ENCODE measurements at places on chromosomes 3 and 15.

DNA sequence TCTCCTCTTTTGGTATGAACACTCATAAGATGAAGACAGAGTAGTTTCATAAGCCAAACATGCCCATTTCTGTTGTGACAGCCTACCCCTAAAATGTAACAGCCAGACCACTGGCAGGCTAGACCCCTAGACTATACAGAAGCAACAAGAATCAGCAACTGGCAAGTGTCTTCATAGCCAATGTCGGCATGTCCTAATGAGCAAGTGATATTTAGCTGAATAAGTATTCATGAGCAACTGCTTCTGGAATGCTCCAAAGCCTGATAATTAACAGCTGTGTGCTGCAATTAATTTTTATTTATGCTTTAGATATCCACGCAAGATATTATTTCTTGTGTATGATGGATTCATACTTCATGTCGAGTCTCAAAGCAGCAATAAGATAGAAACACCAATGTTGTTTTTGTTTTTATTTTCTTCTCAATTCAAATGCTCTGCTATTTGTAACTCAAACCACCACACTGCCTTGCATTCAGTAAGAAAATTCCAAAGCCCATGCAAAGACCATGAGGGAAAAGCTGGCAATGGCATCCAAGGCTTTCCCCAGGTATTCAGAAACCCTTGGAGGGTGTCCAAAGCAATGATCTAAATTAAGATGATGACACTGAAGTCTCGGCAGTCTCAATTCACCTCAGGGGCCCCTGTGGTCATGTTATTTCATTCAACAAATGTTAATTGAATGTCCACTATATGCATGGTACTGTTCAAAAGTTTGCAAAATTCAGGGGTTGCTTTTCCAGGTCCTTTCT is 167.7 kb upstream of the NECTIN3 start:
- no peak for DNase-seq

- DNase-seq, result peak; percentile 73
Measured at GRCh38 chr3:184314700-184315542, 515 bp downstream of the EIF4G1 start.

GRCh38 chr3:29335438-29335837 is 54.6 kb downstream of the RBMS3 start:
- DNase-seq, result peak; percentile 94

GRCh38 chr15:91254766-91255165 is 154.7 kb downstream of the SV2B start:
- no peak for DNase-seq

DNA sequence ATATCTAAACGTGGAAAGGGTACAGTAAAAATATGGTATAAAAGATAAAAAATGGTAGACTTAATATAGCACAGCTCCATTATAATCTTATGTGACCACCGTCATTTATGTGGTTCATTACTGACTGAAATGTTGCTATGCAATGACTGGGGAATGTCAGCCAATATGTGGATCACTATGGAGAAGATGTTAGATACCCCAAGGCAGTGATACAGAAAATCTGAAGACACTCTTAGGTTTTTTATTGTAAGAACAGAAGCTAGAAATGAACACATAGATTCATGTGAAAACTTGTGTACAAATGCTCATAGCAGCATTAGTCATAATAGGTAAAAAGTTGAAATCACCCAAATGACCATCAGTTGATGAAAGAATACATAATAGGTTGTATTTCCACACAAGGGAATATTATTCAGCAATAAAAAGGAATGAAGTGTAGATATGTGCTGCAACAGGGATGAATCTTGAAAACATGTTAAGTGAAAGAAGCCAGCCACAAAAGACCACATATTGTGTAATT is 18.4 kb downstream of the MEF2A start:
- no peak for DNase-seq

DNA sequence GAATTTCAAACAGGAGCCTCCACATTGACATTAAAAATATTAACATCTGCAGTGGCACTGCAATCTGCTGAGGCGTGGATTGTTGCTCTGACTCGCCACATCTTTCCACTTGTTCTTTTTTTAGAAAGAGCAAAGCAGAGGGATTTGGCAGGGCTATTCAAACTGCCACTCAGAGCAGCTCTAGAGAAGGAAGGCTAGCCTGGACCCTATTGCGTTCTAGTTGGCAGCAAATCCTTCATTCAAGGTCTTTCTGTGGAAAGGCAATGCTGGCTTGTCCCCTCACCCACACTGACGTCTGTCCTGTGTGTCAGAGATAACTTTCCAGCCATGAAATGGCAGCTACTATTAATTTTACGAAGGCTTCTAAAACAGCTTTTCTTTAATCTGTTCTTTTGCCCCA is 483.2 kb upstream of the SGO1 start:
- no peak for DNase-seq

GRCh38 chr3:13614607-13615006 is 65.7 kb downstream of the FBLN2 start:
- DNase-seq, result no peak

DNA sequence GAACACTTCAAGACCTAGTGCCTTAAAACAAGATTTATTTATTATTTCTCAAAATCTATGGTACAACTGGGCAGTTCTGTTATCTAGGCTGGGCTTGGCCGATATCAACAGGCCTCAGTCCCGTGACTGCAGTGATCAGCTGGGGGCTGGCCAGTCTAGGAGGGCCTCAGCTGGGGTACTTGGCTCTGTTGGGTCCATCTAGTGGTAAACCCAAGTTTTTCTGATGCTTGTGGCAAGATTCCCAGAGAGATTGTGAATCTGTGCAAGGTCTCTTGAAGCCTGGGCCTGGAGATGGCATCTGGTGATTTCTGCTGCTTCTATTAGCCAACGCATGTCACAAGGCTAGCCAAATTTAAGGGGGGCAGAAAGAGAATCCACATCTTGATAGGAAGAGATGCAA is 482.4 kb upstream of the SGO1 start:
- DNase-seq, result no peak

- DNase-seq, result no peak
Measured at GRCh38 chr3:9817436-9817835, 7.4 kb downstream of the TTLL3 start.
